AG09309 (cell line): ENCODE measurements at places on chromosomes 11 and 22.

GRCh38 chr11:12801976-12802375 is 127.8 kb downstream of the TEAD1 start:
- no peak for DNase-seq

DNA sequence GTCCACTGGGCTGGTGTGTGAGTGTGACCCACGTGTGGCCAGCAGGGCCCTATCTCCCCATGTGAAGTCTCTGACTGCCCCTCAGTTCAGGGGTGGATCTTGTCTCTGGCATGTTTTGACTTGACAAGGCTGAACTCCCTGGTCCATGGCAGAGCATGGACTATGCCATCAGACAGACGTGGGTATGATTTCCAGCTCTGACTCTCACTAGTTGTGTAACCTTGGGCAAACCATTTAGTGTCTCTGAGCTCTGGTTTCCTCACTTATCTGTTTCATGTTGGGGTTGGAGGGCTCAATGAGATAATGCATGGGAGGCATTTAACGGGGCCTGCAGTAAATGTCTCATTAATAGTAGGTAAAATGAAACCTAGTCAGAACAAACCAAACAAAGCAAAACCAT is 254.5 kb upstream of the NARS2 start:
- DNase-seq, result no peak

DNA sequence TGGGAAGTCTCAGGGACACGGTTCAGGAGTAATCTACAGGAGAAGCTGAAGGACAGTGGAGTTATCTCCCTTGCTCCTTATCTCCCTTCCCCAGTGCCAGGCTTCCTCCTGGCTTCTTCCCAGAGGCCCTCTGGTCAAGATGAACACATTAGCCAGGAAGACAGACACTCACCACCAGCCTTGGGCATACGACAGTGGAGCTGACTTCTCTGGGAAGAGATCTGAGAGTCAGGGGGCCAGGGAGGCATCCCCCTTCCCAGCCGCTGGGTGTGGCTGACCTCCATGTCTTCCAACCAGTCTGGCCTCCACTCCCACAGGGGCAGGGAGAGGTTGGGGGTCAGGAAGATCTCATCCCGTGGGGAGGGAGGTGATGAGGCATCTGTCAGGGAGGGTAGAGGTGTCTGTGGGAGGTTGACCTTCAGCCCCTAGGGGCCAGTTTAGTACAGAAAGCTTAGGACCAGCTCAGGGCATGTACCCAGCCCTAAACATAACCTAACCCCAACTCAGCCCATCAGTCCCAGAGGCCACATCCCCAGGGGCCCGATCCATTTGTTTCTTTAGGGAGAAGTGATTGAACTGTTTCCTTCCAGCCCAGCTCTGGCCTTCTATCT is 12.7 kb downstream of the ROBO4 start:
- DNase-seq, result no peak

DNA sequence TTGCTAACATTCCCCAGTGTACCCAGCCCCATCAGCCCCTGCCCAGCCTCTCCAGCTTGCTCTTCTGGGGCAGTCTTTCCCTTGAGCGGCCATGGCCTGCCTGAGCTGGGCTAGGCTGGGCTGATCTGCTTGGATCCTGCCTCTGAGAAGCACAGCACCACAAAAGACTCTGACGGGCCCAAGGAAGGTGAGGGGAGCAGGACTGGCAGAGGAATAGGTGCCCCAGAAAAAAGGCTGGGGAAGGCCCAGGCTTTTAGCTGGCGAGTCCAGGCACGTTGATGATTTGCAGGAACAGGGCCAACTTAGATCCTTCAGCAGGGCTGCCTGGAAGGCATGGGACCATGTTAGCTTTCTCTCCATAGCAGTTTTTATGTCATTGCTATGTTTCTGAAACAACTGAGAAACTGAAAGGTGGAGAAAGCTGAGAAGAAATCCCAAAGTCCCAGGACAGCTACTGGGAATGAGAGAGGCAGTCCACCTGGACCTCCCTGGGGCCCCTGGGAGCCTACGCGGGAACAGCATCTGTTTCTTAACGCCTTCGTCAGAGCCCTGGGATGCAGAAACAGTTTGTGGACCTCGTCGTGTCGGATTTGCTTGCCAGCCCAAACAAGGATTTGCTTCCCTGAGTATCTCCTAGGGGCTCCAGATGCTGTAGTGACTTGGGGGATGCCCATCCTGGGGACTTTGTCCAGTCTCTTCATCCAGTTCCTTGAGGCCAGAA is 24.4 kb upstream of the FXYD6 start:
- no peak for DNase-seq

DNA sequence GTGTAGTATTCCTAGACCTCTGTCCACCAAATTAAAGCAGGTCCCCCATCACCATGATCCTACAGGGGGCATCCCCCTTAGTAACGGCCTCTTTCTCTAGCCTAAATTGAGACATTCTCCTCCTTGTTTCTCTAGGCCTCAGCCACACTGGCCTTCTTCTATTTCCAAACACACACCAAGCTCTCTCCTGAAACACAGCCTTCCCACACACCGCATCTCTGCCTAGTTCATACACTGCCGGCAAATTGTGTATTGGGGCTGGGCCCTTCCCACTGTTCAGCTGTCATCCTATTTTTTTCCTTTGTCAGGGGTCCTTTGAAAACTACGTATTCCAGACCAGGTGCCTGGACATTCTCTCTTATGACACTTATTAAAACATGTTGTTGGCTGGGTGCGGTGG is 11.5 kb upstream of the VPREB1 start:
- no peak for DNase-seq

DNA sequence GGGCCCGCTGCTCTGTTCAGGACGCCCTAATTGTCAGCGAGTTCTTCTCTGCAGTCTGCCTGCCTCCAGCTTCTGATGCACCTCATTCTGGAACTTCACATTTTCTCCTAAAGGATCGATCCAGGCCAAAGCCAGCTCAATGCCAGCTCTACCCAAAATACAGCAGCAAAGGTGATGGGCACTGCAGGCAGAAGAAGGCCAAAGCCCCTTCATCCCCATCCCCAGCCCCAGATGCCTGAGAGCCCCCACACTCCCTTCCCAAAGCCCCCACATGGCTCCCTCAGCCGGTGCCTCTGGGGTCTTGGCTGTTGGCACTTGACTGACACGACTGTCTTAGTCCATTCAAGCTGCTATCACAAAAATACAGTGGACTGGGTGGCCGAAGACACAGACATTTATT is 410.3 kb downstream of the BRD1 start:
- DNase-seq, result no peak

- DNase-seq, result no peak
Observed at GRCh38 chr11:11347592-11347991, 5.5 kb downstream of the CSNK2A3 start.

DNA sequence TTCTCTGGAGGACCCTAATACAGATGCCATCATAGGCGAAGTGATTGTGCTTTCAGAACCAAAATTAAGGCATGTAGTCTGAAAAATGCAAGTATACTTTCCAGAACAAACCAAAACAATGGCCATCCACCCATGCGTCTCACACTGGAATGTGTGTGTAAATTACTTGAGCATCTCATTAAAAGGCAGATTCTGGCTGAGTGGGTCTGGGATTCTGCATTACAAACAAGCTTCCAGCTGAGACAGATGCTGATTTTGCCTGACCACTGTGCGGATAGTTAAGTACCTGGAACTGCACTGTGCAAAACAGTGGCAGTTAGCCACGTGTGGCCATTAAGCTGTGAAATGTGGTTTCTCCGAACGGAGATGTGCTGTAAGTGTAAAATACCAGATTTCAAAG is 26.2 kb downstream of the RRP7A start:
- no peak for DNase-seq

GRCh38 chr22:48378673-48379072 is 1449.0 kb downstream of the BRD1 start:
- no peak for DNase-seq

DNA sequence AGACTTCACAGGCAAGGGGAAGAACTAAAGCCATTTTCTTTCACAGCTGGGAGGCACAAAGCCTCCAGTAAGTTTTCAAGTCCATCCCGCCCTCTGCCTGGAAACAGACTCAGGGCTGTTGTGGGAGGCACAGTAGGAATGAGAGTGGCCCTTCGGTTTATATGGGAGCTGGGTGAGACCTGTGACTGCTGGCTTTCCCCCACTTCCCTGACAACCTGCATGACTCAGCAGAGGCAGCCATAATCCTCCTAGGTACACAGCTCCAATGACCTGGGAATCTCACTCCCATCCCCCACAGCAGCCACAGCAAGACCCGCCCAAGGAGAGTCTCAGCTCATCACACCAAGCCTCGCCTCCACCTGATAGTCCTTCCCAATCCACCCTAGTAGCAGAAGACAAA is 12.1 kb upstream of the TMEM45B start:
- DNase-seq, result no peak

DNA sequence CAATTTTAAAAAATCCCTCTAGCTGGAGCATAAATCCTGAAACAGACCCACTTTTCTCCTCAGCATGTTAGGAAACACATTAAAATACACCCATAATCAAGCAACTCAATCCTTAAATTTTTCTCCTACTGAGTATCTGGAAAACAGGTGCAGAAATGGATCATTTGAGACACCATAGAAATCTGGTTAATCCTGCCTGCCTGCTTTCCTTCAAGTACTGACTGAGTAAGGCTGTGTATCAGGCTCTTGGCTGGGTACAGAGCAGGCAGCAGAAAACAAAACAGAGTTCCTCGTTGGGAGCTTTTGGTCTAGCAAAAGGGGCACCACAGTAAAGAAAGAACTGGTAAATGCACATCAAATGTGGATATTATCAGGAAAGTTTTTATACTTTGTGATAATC is 1.9 kb downstream of the KCNQ1OT1 start:
- DNase-seq, result no peak

- no peak for DNase-seq
Observed at GRCh38 chr22:31776231-31776630, 22.4 kb downstream of the DEPDC5 start.

DNA sequence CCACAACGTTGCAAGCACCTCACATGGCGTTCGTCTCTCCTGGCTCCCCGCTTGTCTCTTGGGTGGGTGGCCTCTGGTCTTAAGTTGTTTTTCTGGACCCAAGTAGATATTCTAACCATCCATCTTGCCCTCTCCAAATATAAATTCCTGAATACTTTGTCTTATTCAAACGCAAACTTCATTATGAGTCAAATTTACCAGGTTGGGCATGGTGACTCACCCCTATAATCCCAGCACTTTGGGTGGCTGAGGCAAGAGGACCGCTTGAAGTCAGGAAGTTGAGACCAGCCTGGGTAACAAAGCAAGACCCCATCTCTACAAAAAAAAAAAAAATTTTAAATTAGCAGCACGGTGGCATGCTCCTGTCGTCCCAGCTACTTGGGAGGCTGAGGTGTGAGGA is 5.1 kb upstream of the IGSF9B start:
- no peak for DNase-seq

GRCh38 chr11:121106812-121107211 is 5.8 kb downstream of the TECTA start:
- no peak for DNase-seq

GRCh38 chr11:8008212-8008611 is 21.1 kb downstream of the EIF3F start:
- DNase-seq, result no peak

DNA sequence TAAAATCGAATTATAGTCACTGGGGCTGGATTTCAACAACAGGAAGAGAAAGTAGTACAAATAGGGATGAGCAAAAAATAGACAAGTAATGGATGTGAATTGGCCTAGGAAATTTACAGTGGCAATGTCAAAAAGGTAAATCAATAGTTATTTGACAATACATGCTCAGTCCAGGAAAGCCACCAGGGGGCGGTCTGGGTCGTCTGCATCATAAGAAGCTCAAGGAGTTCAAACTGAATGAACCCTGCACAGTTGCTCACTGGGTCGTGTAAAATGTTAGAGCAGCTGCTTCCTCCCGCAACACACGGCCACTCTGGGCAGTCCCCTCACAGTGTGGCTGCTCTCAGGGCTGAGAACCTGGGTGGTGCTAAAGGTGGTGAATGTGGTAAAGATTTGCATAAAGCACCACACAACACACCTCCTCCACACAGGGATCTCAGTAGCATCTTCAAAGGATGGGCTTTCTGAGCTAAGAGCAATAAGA is 85.9 kb downstream of the ZNF280B start:
- DNase-seq, result peak; percentile 1

DNA sequence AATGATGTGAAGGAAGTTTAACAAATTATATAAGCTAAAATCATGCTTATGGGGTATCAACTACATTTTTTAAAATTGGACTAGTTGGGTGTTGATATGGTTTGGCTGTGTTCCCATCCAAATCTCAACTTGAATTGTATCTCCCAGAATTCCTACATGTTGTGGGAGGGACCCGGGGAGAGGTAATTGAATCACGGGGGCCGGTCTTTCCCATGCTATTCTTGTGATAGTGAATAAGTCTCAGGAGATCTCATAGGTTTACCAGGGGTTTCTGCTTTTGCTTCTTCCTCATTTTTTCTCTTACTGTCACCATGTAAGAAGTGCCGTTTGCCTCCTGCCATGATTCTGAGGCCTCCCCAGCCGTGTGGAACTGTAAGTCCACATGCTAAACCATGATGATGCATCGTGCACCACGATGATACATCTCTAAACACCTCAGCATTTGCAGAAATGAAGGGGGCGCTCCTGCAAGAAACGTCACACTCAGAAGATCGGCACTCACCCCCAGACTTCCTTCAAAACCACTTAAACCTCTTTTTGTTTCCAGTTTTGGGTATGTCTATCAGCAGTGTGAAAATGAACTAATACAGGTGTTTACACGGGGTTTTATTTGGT is 340.0 kb downstream of the SHANK2 start:
- DNase-seq, result no peak

GRCh38 chr11:30377347-30377746 is 54.4 kb downstream of the ARL14EP start:
- no peak for DNase-seq

DNA sequence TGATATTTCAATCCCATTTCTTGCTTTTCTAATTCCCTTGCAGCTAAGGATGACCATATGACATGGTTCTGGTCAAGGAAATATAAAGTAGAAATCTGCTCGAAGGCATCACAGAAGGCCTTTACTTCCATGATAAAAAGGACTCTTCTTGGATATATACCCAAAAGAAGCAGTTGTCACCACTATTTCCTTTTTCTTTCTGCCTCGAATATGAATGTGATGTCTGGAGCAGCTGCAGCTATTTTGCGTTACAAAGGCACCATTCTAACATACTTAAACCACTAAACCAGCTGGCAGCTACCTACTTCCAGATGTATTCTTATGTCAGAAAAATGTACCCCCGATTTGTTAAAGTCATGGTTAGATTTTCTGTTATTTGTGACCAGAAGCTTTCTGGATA is 18.9 kb downstream of the EXPH5 start:
- DNase-seq, result no peak
